PC-9 (cell line): ENCODE measurements at places on chromosomes 5 and 9. TPM values are rescaled to one million over a fixed set of nuclear protein-coding genes. Genes with fewer than 3 reads are reported as not detected.

DNA sequence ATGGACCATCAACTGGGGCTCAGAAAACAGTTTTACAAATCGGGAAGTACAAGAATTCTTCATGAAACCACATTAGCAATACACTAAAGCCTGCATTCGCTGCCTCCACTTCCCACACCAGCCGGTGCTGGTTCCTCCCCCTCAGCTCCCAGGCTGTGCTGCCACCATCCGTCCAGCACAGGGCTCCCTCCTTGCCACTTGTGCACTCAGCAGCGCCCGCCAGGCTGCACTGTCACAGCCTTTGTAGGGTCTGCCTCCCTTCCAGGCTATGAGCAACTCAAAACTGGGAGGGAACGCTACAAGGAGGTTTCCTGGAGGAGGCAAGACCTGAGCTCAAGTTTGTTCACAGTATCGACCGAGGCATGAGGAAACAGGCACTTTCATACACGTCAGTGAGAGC is 7.7 kb downstream of the MAPK9 start:
- DNase-seq: no peak

DNA sequence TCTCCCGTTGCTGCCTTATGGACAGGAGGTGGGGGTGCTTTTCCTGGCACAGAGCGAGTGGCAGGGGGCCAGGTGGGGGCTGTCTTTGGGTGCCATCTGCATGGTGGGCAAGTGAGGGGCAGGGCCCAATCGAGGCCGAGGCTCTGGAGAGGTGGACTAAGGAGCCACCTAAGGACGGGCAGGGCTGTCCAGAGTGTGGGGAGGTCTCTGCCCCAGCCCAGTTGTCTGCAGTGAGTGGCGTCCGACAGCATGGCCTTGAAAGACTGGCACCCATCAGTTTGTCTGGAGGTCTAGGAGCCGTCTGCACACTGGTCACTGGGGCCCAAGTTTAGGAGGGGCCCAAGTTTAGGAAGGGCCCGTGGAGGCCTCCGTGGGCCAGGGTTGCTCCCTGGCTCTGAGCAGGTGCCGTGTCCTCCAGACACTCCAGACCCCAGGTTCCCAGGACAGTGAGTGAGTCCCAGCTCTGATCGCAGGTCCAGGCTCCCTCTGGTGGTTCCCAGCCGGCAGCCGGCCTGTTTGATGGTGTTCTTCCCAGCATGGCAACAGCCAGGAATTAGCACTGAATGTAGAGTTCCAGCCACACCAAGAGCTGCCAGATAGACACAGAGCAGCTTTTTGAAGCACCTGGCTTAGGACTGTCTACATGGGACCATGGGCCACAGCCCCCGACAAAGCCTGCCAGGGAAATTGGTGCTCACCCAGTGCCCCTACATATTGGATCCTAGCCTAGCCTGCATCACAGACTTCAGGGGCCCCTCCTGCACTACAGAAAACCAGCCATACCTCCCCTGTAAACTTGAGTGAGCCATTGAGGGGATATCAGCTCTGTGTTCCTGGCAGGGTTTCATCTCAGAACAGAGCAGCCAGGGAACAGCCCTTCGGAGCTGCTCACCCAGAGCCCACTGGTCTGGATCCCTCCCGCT is 120.9 kb downstream of the WNK2 start:
- peak; percentile 64 for DNase-seq

DNA sequence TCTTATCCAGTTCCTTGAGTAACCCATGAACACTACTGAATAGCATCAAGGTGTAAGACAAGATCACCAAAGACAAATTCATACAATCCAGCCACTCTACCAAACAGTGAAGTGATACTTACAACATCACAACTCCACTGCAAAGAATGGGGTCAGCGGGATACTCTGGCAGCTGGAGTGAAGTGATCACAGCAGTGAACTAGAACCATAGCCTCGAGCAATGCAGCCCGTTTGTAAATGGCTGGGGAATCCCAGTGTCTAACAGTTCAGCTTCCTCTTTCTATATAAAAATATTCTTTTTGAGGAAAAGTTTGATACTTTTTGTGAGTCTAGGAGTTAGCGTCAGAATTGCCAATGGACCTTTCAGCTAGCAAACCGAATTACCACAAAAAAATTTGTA is 515.2 kb downstream of the ZNF608 start:
- no peak for DNase-seq

GPR150 gene
- total RNA-seq: 0.17 TPM in 1 of 2 replicates, not detected in the other
